ENCODE measurements at places on chromosomes 4 and X. TPM values are rescaled to one million over a fixed set of nuclear protein-coding genes. Genes with fewer than 3 reads are reported as not detected.
A peak's percentile ranks its signal among the peaks of the same experiment; 100 is the strongest.

- no peak for DNase-seq
Measured at GRCh38 chr4:47359891-47360290, 103.6 kb downstream of the COMMD8 start.

DNA sequence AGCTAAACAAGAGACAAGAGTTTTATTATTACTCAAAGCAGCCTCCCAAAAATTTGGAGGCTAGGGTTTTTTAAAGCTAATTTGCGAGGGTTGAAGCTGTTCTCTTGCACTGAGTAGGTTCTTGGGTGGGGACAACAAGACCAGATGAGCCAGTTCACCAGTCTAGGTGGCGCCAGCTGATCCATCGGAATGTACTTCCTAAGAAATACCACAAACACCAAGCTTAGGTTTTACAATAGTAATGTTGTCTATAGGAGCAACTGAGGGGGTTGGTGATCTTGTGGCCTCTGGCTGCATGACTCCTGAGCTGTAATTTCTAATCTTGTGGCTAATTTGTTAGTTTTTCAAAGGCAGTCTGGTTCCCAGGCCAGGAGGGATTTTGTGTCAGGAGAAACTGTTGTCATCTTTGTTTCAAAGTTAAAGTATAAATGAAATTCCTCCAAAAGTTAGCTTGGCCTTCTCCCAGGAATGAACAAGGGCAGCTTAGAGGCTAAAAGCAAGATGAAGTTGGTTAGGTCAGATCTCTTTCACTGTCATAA, 130.6 kb downstream of the SLC7A11 start:
- peak; percentile 32 for DNase-seq

GRCh38 chr4:166198516-166199310, 325.7 kb downstream of the TLL1 start:
- no peak for DNase-seq

DNA sequence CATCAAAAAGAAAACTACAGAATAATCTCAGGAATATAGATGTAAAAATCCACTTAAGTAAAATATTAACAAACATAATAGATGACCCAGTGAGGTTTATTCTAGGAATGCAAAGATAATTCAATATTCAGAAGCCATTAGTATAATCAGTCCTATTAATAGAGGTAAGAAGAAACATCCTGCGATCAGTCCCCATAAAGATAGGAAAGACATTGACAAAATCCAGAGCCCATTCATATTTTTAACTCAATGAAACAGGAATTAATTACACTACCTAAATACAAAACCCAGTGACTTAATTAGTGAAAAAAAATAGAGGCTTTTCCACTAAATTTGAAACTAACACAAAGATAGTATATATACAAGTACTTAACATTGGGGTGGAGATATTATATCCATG, 321.4 kb upstream of the INTU start:
- DNase-seq, result no peak

DNA sequence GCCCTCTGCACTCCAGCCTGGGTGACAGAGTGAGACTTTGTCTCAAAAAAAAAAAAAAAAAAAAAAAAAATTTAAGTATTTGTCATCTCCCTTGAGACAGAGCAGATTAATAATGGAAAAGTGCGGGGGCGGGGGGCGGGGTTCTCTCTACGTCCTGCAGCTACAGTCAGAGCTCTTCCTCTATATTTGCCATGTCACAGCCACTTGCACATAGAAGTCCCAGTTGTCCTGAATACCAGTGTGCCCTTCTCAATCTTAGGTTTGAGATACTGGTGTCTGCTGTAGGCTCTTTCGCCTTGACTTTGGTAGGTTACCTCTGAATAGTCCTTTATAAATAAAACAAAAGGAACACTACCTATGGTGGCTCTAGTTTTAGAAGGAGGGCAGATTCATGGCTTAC, 237.8 kb upstream of the PGRMC2 start:
- DNase-seq, result no peak

GRCh38 chrX:23012636-23013035, 12.9 kb downstream of the DDX53 start:
- no peak for DNase-seq

- DNase-seq, result peak; percentile 25
Measured at GRCh38 chr4:84578540-84579402, 4.2 kb upstream of the CDS1 start.

Gene LDB2
- total RNA-seq, result 62.4 TPM

Gene CACNA1F
- total RNA-seq, result 2.7 TPM

Gene VEGFD
- total RNA-seq, result not detected

Gene GAGE2A
- 0.83 TPM for total RNA-seq

Gene ADH1A
- total RNA-seq, result not detected

Measured in WTC11 (cell line).